Stimulated activated CD4-positive, alpha-beta T cell treated with anti-CD3 and anti-CD28 coated beads, Interleukin-2, amount 100 ng/mL, for 48 hours (primary cell): ENCODE measurements at places on chromosomes 13 and 19.

- DNase-seq = no peak
Measured at GRCh38 chr19:2227415-2228156, 8.5 kb downstream of the PLEKHJ1 start.

- DNase-seq = no peak
Measured at GRCh38 chr19:29560313-29561075, 34.7 kb downstream of the VSTM2B start.

DNA sequence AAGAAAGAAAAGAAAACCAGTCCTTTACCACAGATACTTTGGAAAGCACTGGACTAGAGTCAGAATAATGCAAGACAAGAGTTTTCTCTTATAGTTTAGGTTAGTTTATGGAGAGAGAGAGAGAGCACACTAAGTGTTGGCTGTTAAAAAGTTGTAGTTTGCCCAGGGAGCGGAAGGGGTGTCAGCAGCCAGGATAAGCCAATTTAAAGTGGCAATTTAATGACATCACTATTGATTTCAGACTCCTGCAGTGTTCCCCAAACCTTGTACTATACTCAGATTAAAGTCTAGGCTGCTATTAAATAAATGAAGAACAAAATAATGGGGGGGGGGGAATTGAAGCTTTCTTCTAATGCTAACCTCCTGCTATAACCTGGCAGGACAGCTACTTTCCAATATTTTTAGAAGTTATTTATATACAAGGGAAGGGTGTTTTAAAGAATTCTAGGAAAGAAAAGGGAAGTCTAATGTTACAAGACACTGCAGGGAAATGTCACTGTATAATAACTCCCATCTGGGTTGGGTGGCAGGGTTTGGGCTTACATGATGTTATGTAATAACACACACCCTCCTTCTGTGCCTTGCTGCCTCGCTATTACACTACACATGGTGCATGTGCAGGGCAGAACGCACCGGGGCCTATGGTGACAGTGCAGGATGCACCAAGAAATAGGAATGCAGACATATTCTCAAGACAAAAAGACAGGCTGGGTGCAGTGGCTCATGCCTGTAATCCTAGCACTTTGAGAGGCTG lies 19.9 kb downstream of the TPT1 start:
- no peak for DNase-seq

DNA sequence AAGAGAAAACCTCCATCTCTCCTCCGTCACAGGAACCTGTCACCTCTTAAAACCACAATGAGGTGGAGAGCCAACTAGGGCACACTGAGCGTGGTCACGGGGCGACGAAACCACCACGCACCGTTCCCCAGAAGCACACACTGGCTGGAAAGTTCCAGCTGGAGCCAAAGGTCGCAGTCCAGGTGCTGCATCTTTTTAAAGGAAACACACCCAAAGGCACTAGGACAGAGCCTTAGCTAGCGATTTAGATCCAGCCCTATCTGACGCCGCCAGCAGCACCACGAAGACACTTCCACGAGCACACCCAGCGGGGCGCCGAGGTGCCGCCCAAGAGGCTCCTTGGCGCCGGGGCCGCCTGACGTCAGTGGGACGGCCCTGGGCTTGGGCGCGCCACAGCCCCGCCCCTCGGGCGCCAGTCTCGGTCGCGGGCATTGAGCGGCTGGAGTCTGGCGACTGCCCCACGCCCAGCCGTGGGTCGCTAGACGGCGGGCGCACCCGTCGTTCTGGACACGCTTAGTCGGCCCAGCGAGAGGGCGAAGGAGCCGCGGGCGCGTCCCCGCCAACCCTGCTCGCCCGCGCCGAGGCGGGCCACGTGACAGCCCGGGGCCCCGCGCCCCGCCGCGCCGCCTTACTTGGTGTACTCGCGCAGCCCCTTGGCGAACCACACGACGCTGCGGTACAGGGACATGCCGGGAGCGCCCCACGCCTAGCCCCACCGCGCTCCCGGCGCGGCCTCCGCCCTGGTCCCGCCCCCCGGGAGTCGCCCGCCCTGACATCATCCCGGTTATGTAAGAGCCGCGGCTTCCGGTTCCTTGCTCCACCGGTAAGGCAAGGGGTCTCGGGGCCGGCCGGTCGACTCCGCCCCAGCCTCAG lies at the start of gene DHRS12:
Gene DHRS12, minus strand, starts transcription at position 742 of the 873 bp plus-strand sequence. CDS start 4,504 bp downstream, outside the sequence.
- DNase-seq = peak; percentile 73

GRCh38 chr13:66689628-66690027 lies 540.5 kb downstream of the PCDH9 start:
- DNase-seq = no peak

DNA sequence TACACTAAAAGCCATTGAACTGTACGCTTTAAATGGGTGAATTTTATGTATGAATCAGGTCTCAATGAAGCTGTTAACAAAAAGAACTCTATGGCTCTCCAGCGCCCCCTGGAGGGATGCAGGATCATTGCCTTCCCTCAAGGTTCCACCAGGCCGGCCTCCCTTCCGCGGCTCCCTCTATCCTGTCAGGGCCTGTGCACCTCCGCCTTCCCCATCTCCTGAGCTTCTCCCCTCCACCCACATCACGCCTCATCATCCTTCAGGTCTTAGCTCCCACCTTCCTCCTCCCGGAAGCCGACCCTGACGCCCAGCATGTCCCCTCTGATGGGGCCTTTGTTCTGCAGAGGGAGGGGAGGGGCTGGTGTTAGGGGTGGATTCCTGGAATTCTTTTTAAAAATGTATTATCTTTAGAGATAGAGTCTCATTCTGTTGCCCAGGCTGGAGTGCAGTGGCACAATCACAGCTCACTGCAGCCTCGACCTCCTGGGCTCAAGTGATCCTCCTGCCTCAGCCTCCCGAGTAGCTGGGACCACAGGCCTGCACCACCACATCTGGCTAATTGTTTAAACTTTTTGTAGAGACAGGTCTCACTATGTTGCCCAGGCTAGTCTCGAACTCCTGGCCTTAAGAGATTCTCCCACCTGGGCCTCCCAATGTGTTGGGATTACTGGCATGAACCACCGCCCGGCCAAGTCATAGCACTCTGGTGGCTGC lies 27.7 kb downstream of the MEIS3 start:
- peak; percentile 89 for DNase-seq

DNA sequence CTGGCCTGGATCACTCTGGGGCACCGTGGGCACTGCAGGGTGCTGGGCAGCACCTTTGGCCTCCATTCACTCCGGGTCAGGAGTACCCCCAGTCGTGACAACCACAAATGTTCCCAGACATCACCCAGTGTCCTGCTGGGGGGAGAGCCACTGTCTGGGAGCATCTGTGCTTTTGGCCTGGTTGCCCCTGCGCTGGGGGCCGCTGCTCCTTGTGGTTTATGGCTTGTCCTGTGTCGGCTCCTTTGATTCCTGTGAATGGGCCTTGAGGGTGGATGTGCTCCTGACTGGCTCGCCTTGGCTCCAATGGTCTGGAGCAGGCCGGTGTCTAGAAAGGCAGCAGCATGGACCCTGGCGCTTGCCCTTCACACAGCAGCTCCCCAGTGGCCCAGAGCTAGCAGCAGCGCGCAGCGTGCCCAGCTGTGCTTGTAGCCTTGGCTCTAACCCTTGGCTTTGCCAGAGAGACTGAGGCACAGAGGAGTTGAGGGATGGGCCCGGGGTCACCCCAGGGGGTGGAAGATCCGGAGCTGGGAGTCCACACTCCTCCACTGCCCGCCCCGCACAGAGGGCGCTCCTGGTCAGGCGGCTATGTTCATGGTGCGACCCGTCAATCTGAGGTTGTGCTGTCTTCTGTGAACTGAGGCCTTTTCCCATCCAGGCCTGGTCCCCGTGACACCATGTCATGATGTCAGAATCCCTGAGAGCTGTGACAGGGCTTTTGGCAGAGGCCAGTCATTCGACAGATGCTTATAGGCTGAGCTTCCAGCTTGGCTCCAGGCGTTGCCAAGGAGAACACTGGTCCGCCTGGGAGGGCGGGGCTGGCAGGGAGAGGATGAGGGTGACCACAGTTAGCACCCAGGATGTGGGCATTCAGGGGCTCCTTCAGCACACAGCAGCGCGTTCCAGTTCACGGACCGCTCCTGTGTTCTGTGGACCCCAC lies 4.1 kb downstream of the DAZAP1 start:
- DNase-seq = no peak
